ENCODE measurements at places on chromosomes 7 and 10.

- DNase-seq: peak; percentile 74
Measured at GRCh38 chr10:32054094-32054493, 2.1 kb downstream of the KIF5B start.

DNA sequence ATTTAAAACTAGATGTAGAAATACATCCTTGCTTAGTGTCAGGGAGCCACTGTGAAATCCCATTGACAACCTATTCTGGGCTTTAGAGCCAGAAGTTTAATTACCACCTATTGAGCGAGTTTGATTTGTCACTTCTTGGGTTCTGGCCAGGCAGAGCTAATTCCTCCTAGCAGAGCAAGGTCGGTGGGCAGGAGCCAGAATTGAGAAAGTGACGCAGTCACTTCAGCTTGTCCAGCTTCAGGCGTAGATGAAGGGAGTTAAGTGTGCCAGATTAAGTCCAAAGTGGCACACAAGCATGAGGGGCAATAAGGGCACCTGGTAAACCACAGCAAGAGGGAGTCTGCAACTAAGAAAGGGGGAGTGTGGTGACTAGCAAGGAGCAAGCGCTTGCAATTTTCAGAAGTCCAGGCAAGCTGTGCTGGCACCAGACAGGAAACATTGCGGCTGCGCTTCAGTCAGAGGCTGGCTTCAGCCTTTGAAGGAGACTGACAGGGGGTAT lies 119.4 kb downstream of the ST7 start:
- DNase-seq: no peak

DNA sequence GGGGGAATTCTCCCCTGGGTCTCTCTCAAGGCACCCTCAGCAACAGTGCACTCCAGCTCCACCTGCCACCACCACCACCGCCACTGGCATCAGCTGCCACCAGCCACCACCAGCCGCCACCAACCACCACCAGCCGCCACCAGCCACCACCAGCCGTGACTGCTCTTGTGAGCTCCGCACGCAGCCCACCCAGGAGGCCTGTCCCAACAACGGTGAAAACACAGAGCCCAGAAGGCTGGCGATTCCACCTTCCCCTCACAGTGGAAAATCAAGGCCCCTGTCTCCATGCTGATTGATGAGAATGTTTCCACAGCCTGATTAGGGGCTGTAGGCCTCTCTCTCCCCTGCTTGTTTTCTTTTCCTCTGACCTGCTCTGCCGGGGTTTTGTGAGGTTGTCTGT lies 41.1 kb downstream of the COBL start:
- no peak for DNase-seq

GRCh38 chr10:29535012-29535777 lies 99.6 kb downstream of the SVIL start:
- peak; percentile 84 for DNase-seq
